Inflammatory macrophage treated with lipopolysaccharide for 4 hours (primary cell): ENCODE measurements at places on chromosomes 12 and 14.

DNA sequence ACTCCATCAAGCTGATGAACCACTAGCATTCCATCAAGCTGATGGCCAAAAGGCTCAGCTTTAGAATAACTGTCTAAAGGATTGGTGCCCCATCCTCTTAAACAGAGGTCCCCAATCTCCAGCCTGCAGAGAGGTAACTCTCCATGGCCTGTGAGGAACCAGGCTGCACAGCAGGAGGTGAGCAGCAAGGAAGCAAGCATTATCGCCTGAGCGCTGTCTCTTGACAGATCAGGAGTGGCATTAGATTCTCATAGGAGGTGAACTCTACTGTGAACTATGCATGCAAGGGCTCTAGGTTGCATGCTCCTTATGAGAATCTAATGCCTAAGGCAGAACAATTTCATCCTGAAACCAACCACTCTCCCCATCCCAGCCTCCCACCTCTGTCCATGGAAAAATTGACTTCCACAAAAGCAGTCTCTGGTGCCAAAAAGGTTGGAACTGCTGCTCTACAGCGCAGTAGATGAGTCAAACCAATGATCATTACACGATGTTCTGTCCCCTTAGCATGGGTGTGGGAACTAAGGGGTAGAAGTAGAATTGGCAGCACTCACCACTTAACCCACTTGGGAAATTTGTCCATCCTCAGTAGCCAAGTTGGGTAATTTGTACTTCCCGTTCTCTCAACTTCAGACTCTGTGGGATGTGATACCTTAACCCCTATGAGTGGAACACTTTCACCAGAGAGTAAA is 66.9 kb downstream of the ANKS1B start:
- DNase-seq: no peak

DNA sequence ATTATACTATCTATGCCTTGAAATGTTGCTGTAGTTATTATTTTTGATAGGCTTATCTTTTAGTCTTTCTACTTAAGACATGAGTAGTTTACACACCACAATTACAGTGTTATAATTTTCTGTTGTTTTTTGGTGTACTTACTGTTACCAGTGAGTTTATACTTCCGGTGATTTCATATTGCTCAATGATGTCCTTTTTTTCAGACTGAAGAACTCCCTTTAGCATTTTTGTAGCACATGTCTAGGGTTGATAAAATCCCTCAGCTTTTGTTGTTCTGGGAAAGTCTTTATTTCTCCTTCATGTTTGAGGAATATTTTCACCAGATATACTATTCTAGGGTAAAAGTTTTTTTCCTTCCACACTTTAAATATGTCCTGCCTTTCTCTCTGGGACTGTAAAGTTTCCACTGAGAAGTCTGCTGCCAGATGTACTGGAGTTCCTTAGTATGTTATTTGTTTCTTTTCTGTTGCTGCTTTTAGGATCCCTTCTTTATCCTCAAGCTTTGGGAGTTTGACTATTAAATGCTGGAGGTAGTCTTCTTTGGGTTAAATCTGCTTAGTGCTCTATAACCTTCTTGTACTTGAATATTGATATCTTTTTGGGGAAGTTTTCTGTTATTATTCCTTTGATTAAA is 41.5 kb upstream of the FERMT2 start:
- no peak for DNase-seq

DNA sequence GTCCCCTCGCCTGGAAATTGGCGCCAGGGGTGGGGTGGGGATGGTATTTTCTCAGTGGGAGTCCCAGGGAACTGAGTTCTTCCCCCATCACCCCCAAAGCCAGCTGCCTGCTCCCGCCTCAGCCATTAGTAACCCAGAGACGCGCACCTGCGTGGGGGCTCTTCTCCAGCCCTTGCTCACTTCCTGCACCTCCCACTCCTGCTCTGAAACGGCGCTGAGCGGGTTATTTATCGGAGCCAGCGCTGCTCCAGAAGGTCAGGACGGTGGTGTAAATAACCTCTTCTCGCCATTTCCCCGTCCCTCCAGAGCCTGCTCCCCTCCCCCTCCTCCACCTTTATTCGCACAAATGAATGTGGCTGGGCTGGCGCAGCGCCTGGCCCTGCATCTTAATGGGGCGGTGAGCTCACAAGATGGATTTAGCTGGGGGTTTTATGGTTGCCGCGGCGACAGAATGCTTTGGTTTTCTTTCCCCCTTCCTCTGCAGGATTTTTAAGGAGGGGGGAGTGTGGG is 12.2 kb downstream of the GPR84 start:
- no peak for DNase-seq

DNA sequence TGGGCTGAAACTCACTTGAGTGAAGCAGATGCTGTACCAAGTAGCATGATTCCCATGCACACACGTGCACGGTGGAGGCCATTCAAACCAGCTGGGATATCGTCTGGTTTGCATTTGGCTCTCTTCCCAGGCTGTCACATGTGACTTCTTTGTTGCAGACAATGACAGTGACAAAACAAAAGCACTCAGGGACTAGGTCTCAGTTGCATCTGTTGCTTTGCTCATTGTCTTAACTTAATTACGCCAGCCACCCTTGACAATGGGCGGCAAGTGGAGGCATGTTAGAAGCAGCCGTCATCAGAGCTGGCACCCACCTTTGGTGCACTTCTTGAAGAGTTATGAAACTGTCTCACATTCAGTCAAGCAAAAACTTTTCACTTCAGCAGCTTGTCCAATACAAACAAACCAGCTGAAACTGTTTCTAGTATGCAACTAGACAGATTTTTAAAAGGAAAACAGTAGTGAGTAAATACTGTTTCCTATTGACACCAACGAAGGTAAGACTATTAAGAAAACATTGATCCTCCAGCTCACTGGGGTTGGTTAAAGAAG is 74.3 kb downstream of the IGF1 start:
- DNase-seq: no peak

GRCh38 chr12:132523576-132524331 is 33.8 kb downstream of the FBRSL1 start:
- DNase-seq: peak; percentile 59

- DNase-seq: peak; percentile 54
Observed at GRCh38 chr14:70585231-70585630, 15.2 kb downstream of the MED6 start.

- DNase-seq: no peak
Observed at GRCh38 chr14:85520581-85520980, 9.4 kb upstream of the FLRT2 start.

- DNase-seq: no peak
Observed at GRCh38 chr12:32197421-32197820, 90.8 kb downstream of the BICD1 start.

- no peak for DNase-seq
Observed at GRCh38 chr12:104693493-104693892, 236.7 kb downstream of the CHST11 start.

DNA sequence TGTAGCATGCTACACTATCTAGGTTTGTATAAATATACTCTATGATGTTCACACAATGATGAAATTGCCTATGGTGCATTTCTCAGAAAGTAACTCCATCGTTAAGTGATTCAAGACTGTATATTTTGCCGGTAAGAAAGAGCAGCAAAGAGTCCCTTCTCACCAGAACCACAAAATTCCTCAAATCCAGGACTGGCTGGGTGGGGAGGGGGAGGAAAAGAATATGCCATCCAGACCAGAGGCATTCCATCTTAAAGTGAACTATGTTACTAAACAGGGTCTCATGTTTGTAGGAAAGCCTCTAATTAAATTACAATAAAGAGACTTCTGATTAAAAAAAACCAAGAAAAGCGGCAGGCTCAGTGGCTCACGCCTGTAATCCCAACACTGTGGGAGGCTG is 11.5 kb downstream of the UBE2N start:
- no peak for DNase-seq

DNA sequence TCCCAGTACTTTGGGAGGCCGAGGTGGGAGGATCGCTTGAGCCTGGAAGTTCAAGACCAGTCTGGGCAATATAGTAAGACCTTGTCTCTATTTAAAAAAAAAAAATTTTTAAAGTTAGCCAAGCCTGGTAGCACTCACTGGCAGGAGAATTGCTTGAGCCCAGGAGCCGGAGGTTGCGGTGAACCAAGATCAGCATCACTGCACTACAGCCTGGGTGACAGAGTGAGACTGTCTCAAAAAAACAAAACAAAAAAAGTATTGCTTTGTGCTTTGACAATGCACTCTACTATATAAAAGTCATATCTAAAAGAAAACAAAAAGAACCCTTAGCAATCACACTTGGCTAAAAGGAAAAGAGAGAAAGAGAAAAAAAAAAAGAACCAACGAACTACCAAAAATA is 26.8 kb downstream of the GNPTAB start:
- DNase-seq: no peak

- no peak for DNase-seq
Observed at GRCh38 chr12:63862187-63862968, 17.9 kb downstream of the SRGAP1 start.

DNA sequence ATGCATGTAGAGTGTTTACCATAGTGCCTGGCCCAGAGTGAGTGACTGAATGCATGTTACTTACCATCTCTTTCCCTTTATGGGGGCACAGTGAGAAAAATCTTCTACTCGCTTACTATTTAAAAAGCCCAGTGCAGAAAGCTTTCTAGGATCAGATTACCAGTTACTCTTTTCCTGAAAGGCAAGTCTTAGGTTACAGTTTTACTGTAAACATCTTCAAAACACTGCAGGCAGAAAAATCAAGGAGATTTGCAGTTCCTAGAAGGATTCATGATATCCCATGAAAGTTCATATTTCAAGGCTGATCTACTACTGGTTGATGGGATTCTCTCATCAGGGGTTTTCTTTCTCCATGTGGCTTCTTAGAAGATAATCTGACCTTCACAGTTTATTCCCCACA is 29.3 kb upstream of the DAAM1 start:
- DNase-seq: no peak

DNA sequence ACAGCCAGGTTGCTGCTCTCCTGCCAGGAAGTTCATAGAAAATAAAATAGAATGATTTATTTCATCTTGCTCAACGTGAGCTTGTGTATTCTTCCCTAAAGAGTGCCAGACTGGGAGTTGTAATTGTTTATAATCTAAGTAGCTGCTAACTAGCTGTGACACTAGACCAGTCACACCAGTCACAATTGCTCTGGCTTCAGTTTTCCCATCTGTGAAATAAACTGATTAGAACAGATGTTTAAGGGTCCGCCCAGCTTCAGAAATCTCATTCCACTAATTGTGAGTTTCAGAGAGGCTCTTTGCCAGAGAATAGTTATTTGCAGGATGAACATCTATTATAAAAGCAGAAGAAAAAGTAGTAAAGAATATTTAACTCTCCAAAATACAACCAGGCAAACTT is 55.6 kb upstream of the ZDHHC17 start:
- DNase-seq: no peak

DNA sequence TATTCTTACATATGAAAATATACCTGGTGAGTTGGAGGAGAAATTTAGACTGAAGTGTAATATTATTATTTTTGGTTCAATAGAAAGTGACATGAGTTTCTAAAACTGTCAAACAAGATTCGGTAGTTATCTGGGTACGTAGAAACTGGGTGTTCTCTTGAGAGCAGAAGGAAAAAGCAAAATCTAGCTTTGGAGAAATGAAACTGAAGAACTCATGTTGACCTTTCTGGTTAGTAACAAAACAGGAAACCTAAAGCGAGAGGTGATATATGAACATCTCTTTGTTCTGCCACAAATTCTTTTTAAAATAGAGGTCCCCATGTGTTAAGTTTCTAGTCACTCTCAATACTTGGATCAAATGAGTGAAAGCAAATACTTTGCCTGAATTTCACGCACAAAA is 401.7 kb downstream of the TRHDE start:
- DNase-seq: peak; percentile 56

DNA sequence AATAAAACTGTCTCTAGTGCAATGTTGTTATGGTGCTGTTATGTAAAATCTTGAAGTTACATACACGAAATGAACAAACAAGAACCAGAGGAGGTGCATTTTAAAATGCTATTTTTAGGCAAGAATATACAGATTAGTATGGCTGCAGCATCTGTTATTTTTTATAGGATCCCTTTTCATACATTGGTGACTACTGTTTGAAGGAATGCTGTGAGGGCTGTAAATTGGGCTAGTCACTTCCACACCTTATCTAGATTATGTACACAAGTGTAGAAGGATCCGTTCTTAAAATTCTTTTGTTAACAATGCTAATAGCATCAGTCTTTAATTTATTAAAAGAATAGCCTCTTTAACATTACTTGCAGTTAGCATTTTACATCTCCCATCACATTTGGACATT is 284.3 kb upstream of the MDGA2 start:
- no peak for DNase-seq

DNA sequence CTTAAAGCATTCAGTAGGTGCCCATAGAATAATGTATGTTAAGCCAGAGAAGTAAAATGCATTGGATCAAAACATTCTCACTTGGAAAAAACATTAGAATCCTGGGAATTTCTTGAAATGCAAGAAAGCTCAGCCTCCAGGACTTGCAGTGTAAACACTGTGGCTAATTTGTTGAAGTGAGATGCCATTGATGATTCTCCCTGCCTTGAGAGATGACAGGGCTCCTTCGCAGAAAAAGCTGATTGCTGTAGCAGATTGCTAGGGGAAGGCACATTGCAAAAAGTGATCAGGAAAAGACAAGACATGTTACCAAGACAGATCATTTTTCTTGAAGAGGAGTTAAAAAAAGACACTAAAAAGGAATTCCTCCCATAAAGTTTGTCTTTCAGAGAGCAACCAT is 204.2 kb upstream of the HMGA2 start:
- no peak for DNase-seq

- DNase-seq: no peak
Observed at GRCh38 chr14:104776961-104777807, 18.4 kb downstream of the AKT1 start.

DNA sequence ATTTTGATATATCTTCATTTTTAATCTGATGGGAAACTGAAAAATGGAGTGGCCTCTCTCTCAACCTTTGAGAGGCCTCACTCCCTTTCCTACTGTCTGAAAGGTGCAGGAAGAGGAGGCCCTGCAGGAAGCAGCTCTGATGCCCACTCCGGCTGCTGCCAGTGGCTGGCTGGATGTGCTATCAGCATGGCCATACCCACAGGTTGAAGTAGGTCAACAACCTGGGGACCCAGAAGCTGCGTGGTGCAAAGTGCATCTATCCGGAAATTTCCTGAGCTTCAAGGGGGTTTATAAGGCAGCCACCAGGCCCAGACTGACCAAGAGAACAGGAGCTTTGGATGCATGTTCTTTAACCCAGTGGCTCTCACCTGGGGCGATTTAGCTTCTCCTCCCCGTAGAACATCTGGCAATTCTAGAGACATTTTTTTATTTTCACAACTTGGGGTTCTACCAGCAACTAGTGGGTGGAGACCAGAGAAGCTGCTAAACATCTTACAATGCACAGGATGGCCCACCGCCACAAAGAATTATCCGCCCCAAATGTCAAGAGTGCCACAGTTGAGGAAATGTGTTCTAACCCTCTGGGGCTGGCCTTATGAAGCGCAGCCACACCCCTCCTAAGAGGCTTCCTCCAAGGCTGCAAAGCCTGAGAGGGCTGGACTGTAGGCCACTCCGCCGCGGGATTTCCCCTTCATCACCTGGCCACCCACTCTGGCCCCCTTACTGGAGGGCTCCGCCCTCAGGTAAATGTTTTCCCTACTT is 8.2 kb upstream of the BATF start:
- no peak for DNase-seq
